ENCODE measurements at places on chromosomes 16 and 17.

DNA sequence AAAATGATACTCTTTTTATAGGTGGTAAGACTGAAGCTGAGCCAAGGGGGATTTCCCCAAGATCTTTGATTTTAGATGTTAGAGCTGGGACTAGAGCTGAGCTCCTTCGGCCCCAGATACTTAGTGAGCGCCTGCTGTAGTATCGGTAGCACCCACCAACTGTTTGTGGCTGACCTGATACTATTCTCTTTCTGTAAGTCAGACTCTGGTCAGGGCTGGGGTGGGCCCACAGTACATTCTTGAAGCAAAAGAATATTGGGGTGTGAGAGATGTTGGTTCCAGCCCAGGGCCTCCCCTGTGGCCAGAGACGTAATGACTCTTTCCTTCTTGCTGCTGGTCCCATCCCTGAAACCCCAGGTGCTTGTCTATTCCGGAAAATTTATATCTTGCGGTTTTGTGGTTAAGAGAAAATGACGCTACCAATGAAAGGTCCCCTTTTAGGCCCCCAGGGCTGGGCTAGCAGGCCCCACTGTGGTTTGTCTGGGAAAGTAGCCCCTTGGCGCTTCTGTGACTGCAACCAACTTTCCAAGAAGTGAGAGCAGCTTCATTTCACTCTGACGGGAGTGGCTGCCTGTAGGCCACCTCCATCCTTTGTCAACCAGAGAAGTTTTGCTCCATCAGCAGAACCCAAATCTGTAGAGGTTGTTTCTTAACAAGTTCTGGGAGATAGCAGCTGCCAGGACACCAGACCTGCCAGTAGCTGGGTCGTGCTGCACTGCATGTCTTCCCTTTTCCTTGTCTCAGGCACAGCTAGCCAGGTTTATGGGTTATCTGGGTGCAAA lies 86.4 kb upstream of the LGALS9 start:
- no peak for DNase-seq

DNA sequence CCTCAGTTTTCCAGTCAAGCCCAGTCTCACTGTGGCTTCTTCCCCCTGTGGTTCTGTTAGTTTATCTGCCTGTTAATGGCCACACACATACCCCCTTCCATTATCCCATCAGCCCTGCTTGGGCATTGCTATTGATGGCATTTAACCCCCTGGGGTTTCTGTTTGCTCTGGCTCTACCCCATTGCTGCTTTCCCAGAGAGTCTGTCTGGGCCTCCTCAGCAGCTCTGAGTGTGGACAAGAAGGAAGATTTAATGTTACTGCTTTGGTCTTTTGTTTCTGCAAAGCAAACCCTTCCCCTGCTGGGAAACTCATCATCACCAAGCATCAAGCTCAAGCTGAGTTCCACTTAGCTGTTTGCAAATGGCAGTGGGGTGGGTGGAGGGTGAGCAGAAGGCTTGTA lies 162.7 kb downstream of the CCT6B start:
- no peak for DNase-seq

- DNase-seq: no peak
These were observed 92.6 kb downstream of the DNAH17 start for GRCh38 chr17:78484271-78485246.

DNA sequence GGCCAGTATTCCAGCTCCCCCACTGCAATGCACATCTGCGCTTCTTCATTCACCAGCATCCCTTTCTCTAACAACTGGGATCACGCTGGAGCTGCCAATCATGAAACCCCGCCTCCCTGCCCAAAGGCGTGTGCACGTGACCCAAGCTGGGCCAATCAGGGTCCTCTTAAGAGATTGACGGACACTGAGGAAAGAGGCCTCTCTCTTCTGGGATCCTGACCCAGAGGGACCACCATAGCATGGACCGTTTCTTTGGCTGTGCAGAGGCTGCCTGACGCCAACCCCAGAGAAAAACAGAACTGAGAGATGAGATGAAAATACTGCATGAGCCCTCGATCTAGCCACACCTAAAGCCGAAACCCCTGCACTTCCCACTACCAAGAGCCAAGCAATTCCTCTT lies 32.0 kb downstream of the COTL1 start:
- DNase-seq: no peak

DNA sequence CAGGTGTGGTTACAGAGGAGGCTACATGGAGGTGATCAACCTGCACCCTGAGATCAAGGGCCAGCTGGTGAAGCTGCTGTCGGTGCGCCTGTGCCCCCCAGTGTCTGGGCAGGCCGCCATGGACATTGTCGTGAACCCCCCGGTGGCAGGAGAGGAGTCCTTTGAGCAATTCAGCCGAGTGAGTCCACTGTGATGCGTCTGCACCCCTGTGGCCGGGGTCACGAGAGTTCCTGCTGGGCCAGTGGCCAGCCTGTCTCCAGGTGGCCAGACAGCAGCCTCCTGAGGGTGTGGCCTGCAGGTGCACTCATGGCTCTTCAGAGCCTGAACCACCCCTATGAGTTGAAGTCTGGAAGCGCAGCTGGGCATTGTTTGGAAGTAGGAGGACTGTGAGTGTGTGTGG lies 38.1 kb downstream of the GPT2 start:
- no peak for DNase-seq

- DNase-seq: no peak
These were observed 313.1 kb upstream of the TNRC6C start for GRCh38 chr17:77645072-77646045.
